Hepatocyte (in vitro differentiated cells): ENCODE measurements at places on chromosomes 7 and 10. TPM values are rescaled to one million over a fixed set of nuclear protein-coding genes. Genes with fewer than 3 reads are reported as not detected.

Gene ASB10
- not detected in 2 replicates for total RNA-seq

Gene CYP26C1
- not detected in 2 replicates for total RNA-seq

Gene EGR2
- total RNA-seq: 7.8 and 11.5 TPM in 2 replicates

Gene CLDN3
- 53.7 and 60.7 TPM in 2 replicates for total RNA-seq

Gene FOXP2
- total RNA-seq: 14.7 and 21.1 TPM in 2 replicates

Gene SLC13A1
- total RNA-seq: 0.07 and 0.28 TPM in 2 replicates

Gene PTPRE
- 4.1 and 10.1 TPM in 2 replicates for total RNA-seq

Gene NPY4R
- 0.12 and 0.87 TPM in 2 replicates for total RNA-seq

Gene NUTM2E
- 0.37 TPM in 1 of 2 replicates, not detected in the other for total RNA-seq

GRCh38 chr10:93061594-93062513, 1.3 kb downstream of the CYP26C1 start:
- no peak for DNase-seq

GRCh38 chr10:44854693-44855350, 56.3 kb upstream of the TMEM72 start:
- no peak for DNase-seq

DNA sequence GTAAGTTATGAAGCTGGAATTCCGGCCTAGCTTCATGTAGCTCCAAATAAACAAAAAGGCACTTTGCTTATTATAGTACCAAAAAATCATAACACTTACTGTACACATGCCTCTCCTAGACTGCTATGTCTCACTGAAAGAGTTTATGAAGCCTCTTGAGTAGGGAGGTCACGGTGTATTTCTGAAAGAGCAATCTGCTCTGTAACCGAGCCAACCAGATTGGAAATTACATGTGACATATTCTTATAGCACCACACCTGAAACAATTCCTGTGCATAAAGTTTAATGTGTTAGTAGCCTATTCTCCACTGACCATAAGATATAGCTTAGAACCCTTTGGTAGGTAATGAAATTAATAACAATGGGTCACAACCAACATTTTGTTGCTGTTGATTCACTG, 1.3 kb upstream of the FAM3C start:
- DNase-seq: no peak

- no peak for DNase-seq
Observed at GRCh38 chr7:149865437-149865836, 8.3 kb upstream of the ATP6V0E2 start.

DNA sequence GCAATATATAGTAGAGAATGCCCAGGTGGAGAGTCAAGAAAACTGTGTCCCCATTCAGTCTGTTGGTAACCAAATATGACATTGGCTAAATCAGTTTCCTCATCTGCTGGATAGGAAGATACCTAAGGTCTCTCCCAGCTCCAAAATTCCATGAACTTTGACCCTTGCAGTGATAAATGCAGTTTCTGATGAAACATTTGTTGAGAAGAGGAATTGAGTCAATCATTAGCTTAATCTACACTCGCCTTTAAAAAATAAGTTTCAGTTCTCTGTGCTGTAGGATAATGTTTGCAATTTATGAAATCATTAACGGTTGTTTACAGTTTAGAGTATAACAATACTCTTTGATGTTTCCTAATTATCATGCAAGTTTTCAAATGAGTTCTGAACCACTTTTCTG, 38.0 kb upstream of the SLC25A13 start:
- DNase-seq: peak; percentile 9

DNA sequence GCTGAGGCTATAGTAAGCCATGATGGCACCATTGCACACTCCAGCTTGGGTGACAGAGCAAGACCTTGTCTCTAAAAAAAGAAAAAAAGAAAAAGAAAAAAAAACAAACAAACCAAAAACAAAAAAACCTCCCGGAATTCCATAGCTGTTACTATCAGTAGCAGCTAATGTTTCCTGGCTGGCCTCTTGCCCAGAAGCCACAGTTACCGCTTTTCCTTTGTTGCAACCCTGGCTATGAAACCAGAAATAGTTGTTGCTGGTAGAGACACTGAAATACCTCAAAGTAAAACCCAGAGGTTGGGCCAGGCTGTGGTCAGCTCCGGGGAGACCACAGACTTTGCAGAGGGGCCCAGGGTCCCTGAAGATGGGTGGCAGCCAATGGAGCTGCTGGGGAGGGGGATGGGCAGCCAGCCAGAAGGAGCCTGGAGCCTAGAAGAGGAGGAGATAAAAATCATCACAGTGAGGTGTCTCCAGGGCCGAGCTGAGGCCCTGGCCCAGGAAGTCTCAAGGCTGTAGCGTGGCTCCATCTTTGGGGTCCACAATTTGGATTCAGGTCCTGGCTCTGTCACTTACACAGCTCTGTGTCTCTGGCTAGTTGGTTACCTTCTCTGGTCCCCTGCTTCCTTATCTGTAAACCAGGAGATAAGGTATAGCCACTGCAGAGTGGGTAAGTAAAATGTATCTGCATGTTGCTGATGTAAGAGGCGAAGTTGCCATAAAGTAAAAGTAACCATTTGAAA, 3.4 kb upstream of the CHST12 start:
- peak; percentile 79 for DNase-seq

GRCh38 chr7:149776848-149777407, 3.5 kb upstream of the ZNF467 start:
- DNase-seq: no peak

GRCh38 chr10:127834791-127835190, 58.0 kb downstream of the CLRN3 start:
- DNase-seq: no peak

- DNase-seq: no peak
Observed at GRCh38 chr7:7701527-7701926, 16.9 kb downstream of the RPA3 start.

DNA sequence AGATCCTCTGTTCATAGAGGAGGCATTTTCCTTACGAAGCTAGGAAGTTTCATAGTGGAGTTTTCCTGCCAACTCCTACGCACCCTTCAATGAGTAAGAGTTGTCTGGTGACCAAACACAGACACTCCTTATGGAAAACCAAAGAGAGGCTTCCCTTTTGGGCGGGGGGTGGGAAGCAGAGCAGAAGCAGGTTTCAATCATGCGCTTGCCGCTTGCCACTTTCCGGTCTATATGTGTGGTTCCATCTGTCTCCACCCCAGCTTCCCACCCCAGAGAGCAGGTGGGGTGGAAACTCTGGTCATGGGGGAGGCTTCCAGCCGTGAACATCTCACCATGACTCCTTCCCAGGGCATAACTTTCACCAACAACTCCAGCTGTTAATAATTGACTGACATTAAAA, 68.8 kb upstream of the GRB10 start:
- no peak for DNase-seq

GRCh38 chr7:120394595-120394994, 121.6 kb downstream of the KCND2 start:
- no peak for DNase-seq

DNA sequence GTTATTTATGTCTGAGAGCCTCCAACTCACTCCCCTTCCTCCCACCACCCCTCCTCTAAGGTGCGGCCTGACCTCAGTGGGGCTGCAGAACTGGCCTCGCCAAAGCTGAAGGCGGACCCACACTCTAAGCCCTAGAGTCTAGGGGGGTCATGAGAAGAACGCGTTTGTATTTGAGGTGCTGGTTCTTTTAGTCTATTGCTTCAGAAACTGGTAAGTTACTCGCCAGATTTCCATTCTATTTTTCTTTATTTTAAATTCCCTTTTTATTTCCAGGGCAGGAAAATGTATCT, 357.5 kb downstream of the DNAJB6 start:
- no peak for DNase-seq

- DNase-seq: no peak
Observed at GRCh38 chr10:99733366-99733765, 1.3 kb downstream of the CUTC start.

DNA sequence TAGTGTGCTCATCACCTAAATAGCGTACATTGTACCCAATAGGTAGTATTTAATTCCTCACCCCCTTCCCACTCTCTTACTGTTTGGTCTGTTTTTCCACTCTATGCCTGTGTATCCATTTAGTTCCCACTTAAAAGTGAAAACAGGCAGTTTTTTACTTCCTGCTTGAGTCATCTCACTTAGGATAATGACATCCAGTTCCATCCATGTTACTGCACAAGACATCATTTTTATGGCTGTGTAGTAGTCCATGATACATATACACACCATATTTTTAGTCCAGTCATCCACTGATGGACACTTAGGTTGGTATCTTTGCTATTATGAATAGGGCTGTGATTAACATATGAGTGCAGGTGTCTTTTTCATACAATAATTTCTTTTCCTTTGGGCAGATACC, 10.1 kb downstream of the STK17A start:
- no peak for DNase-seq

GRCh38 chr10:13891128-13892000, 304.6 kb downstream of the PRPF18 start:
- peak; percentile 48 for DNase-seq

GRCh38 chr7:118325450-118325808, 100.9 kb downstream of the ANKRD7 start:
- no peak for DNase-seq

DNA sequence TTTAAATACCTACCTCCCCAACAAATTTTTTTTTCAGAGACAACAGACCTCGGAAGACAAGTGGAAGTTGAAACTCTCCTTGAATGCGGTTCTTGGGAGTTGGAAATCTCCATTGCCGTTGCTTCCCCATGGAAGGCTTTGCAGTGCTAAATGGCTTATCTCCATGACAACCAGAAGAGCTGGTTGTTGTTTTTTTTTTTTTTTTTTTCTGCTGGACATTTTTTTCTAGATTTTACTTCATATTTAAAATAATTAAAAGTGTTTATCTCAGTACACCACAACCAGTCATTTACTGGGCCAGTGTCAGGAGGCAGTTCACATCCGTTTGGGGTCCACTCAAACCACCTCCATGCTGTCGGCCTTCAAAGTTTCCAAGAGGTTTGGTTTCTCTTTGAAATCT, 348.5 kb upstream of the PRKCQ start:
- no peak for DNase-seq

- peak; percentile 46 for DNase-seq
Observed at GRCh38 chr10:113576852-113577251, 24.0 kb downstream of the HABP2 start.

DNA sequence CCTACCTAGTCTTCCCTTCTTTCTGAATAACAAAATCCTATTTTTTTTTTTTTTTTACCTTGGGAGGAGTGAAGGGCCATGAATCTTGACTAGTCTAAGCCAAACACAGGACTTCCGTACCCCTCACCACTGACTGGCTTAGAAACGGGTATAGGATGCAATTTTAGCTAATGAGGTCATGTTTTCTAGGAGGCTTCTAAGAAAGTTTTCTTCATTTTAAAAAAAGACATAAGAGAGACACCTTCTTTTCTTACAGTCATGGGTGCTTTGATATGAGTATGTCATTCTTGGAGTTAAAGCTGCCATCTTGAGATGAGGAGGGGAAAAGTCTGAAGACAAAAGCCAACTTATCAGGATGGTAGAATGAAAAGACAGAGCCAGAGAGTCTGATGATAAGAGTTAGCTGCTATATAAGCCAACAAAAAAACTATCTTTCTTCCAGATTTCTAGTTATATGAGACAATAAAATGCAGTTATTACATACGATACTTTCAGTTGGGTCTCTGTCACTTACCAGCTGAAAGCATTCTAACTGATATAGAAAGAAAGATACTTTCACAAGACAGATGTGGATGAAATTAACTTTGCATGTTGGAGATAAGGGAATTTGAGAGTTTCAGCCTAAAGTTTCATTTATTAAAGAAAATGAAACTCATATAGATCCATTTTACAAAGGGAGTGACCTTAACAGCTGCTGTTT, 34.0 kb downstream of the ZNF438 start:
- DNase-seq: no peak

DNA sequence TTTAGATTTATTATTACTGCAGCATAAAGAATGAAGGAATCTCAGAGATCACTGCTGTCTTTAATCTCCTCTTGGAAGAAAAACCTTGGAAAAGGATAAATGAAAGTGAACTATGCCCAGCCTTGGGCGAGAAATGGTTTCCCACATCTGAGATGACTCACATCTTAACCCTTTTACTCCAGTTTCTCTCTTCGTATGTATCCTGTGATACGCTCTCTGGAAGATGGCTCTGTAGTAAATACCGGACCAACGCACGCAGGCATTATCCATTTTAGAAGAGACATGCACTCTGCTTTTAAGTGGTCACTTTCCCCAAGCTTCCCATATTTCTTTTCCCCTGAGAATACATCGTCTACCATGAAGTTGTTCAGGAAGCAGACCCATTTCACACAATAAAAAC, 207.3 kb upstream of the BMPER start:
- DNase-seq: peak; percentile 28

DNA sequence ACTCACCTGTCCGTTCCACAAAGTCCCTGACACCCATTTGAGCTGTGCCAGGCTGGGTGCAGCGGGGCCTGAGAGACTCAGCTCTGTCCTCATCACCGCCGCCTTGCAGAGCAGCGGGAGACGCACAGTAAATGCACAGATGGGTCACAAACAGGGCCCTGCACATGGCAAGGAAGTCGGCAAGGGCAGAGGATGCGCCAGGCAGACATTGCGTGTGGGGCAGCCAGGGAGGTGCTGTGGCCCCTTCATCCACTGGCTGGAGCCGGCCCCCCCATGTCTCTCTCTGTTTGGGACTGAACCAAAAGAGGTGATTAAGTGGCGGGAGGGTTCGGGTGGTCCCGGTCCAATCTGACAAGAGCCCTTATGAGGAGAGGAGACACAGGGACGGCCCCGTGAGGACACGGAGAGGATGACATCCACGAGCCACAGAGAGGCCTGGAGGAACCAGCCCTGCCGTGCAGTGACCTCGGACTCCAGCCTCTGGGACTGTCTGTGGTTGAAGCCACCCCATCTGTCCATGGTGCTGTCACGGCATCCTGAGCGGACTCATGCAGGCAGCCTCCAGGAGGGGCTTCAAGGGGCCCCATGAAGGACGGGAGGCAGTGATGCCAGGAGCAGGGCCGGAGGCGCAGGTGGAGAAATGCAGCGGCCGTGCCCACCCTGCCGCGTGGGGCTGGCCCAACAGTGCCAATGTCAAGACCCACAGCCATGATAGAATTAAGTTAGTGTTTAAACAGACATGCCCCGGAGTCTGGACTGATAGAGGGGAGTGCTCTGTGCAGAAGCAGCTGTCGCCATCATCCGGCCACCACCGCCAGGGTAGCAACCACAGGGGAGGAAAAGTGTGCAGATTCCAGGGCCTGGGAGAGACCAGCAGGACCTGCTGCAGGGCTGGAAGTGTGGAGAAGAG, 28.4 kb upstream of the FOXL3 start:
- no peak for DNase-seq

DNA sequence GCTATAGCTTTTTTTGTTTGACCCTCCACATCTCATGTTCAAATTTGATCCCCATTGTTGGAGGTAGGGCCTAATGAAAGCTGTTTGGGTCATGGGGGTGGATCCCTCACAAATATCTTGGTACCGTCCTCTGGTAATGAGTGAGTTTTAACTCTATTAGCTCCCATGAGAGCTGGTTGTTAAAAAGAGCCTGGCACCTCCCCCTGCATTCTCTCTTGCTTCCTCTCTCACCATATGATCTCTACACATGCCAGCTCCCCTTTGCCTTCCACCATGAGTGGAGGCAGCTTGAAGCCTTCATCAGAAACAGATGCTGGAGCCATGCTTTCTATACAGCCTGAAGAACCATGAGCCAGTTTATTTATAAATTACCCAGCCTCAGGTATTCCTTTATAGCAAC, 43.0 kb upstream of the IMMP2L start:
- DNase-seq: no peak
